ENCODE measurements at places on chromosomes 5 and 9.

GRCh38 chr5:178546675-178547033 is 43.5 kb downstream of the COL23A1 start:
- no peak for DNase-seq
- no peak overlapping the region for H3K4me3 ChIP-seq
- H3K36me3 ChIP-seq = no peaks in the 10 kb centered on the region
- no peaks in the 10 kb centered on the region for H3K4me1 ChIP-seq
- no peaks in the 10 kb centered on the region for H3K27me3 ChIP-seq

DNA sequence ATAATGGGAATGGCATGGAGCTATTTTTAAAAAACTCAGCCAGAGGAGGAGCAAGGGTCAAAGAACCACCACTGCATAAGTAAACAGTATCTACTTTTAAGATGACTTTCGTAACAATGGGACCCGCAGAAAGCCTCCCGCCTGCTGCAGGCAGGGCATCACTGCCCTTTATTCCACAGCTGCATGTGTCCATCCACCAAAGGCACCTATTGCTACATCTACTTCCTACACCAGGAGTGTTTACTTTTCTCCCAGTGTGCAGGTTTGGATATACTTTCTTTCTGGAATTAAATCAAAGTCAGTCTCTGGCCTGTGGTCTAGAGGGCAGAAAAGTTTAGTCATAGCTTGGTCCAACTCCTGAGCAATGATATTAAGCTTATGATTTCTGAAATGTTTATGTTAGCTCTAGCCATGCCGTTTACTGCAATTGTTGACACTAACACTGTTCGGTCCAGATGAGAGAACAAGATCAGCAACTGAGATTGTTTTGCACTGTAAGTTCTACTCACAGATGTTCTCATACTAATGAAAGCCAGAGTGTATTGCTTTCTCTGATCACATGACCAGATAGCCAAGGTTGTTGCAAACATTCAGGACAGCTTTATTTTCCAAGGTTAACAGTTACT is 391.5 kb downstream of the FGF10 start:
- no peak for DNase-seq
- H3K27ac ChIP-seq = no peak overlapping the region
- H3K36me3 ChIP-seq = no peaks in the 10 kb centered on the region
- H3K27me3 ChIP-seq = no peaks in the 10 kb centered on the region
- H3K4me3 ChIP-seq = no peak overlapping the region

GRCh38 chr5:8239646-8240045 is 370.7 kb downstream of the MTRR start:
- no peaks in the 10 kb centered on the region for H3K36me3 ChIP-seq
- no peaks in the 10 kb centered on the region for H3K4me1 ChIP-seq
- DNase-seq = no peak
- H3K4me3 ChIP-seq = no peak overlapping the region

- no peaks in the 10 kb centered on the region for H3K4me1 ChIP-seq
- DNase-seq = no peak
- H3K4me3 ChIP-seq = no peak overlapping the region
- H3K27me3 ChIP-seq = no peaks in the 10 kb centered on the region
Observed at GRCh38 chr5:135156337-135156714, 122.3 kb upstream of the PITX1 start.

DNA sequence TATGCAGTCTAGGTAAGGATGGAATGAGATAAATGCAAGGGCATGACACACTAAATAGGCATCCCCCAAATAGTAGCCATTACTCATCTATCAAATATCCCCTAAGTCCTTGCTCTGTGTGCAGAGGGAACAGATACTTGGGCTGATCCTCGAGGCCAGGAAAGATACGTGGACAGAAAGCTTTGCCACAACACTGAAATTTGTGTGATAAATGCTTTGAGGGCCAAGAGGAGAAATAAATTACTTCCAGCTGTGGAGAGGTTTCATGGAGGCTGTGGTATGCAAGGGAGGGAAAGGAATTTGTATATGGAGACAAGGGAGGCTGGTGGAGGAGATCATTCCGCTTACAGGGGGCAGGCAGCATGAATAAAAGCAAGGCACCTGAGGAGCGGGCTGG is 18.5 kb downstream of the ATOX1 start:
- H3K4me3 ChIP-seq = no peak overlapping the region
- no peak for DNase-seq
- H3K27me3 ChIP-seq = no peaks in the 10 kb centered on the region
- no peak overlapping the region for H3K27ac ChIP-seq

GRCh38 chr5:138566792-138567191 is 8.4 kb downstream of the HSPA9 start:
- H3K4me1 ChIP-seq = peaks cover 35% of the 10 kb centered on the region
- H3K27ac ChIP-seq = peak overlapping the region; percentile 87
- H3K27me3 ChIP-seq = no peaks in the 10 kb centered on the region
- H3K36me3 ChIP-seq = peaks cover 83% of the 10 kb centered on the region
- no peak for DNase-seq
- H3K4me3 ChIP-seq = no peak overlapping the region

- no peak overlapping the region for H3K27ac ChIP-seq
- H3K36me3 ChIP-seq = no peaks in the 10 kb centered on the region
- H3K4me3 ChIP-seq = no peak overlapping the region
- no peak for DNase-seq
- no peaks in the 10 kb centered on the region for H3K27me3 ChIP-seq
- H3K4me1 ChIP-seq = no peaks in the 10 kb centered on the region
Observed at GRCh38 chr5:153572411-153573145, 82.1 kb downstream of the GRIA1 start.

DNA sequence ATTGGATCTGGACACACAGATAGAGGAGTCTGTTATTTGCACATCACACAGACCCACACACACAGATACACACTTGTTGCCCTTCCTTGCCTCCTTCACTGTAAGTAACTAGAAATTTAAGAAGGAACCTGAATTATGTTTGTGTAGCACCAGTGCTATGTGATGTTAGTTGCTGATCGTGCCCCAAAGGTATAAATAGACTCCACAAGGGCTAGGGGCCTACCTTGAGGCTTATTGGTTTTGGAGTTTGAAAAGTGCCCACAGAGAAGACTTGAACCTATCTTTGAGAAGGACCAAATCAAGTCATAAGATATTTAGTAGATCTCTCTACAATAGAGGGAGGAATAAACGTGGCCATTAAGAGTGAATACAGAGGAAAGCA is 8.8 kb upstream of the TGFBI start:
- H3K27ac ChIP-seq = no peak overlapping the region
- H3K4me3 ChIP-seq = no peak overlapping the region
- no peak for DNase-seq
- no peaks in the 10 kb centered on the region for H3K4me1 ChIP-seq
- no peaks in the 10 kb centered on the region for H3K27me3 ChIP-seq

DNA sequence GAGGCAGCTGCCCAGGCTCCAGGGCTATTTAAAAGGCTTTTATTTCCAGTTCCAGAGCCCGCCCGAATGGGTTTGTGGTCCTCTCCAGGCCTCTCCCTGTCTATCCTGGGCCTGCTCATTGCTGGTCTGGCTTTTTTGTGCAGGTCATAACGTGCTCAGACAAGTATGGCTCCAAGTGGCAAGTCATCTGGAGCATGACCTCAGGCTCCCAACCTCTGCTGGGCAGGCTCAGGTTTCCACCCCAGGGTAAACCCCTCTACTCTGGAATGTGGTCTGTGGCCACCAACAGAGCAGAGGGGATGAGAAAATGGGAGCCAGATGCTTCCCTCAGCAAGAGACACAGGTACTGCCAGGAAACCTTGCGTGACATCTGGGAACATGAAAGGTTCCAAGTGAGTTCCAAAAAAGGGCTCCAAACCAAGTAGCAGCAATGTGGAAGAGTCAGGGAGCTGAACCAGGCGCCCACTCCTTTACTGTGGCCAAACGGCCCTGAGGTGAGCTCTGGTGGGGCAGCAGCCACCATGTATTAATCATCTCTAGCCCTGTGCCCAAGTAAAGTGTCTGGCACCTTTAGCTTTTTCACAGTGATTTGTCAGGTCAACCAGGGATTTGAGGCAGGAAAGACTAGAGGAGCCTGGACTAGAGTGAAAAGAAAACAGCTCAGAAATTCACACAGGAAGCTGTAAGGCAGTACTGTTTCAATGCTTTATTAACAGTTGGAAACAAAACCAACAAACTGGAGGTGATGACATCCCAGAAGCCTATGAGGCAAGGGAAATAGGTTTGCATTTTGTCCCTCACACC is 25.7 kb downstream of the PCDHGC5 start:
- no peak overlapping the region for H3K4me3 ChIP-seq
- peaks cover 34% of the 10 kb centered on the region for H3K4me1 ChIP-seq
- DNase-seq = no peak
- H3K27ac ChIP-seq = no peak overlapping the region
- H3K36me3 ChIP-seq = peaks cover 56% of the 10 kb centered on the region
- no peaks in the 10 kb centered on the region for H3K27me3 ChIP-seq

DNA sequence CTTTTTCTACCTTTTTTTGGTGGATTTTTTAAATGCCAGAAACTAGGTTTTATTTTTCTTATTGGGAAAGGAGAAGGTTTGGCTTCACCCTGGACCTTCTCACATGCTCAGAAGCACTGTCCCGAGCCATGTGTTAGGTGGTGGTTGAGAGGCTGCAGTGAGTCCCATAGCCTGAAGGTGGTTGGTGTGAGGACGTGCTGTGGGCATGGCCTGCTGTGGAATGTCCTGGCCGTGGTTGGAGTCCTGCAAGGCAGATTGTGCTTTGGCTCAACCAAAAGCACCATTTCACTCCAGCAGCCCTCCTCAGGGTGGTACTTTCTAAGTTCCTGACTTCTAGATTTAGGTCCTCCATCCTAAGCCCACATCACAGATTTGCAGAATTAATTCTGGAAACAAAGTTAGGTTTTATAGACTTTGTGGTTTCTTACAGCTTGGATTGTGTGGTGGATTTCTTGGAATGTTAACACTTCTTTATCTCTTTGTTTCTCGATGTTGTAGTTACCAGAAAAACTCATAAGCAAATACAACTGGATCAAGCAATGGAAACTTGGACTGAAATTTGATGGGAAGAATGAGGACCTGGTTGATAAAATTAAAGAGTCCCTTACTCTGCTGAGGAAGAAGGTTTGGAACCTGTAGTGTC is 22.6 kb downstream of the OTULIN start:
- H3K27me3 ChIP-seq = no peaks in the 10 kb centered on the region
- no peak overlapping the region for H3K4me3 ChIP-seq
- no peak for DNase-seq
- H3K4me1 ChIP-seq = peaks cover 3% of the 10 kb centered on the region

DNA sequence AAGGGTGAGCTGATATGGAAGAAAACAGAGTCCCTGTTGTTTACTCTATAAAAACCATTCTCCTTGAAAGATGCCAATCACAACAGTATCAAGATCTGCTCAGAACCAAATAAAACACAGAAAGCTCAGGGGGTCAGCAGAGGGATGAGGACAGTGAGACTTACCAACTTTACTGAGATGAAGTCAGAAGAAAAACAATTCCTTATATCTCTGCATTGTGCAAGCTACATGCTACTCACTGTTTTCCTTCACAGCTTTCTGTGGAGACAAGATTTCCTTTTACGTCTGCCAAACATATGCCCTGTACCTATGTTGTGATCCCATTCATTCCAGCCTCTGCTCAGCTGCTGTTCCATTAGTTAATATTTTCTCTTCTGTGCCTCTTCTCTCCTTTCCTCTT is 185.6 kb downstream of the TSSK1B start:
- no peaks in the 10 kb centered on the region for H3K4me1 ChIP-seq
- no peak overlapping the region for H3K4me3 ChIP-seq
- DNase-seq = no peak
- no peak overlapping the region for H3K27ac ChIP-seq
- no peaks in the 10 kb centered on the region for H3K27me3 ChIP-seq

DNA sequence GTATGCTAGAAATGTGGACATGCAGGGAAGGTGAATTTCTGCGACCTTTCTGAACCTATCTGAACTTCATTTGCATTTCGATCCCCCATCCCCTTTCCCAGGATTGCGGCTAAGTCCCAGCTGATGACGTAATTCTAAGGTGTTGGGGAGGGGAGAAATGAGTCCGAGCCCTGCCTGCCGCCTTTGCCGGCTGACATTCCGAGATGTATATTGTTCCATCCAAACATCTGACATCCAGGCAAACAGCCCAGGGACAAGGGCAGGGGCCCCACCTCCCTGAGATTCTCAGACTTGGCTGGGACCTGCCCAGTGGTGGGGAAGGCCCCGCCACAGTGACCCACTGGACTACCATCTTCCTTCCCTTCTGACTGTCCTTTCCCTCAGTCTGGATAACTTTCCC is 494.6 kb downstream of the ENC1 start:
- H3K27me3 ChIP-seq = no peaks in the 10 kb centered on the region
- no peak overlapping the region for H3K4me3 ChIP-seq
- H3K27ac ChIP-seq = no peak overlapping the region

GRCh38 chr5:115626445-115626823 is 598 bp upstream of the TMED7 start:
- H3K27me3 ChIP-seq = no peaks in the 10 kb centered on the region
- H3K4me1 ChIP-seq = peaks cover 13% of the 10 kb centered on the region
- peak overlapping the region; percentile 62 for H3K4me3 ChIP-seq
- no peak for DNase-seq
- peak overlapping the region; percentile 69 for H3K27ac ChIP-seq

- no peak overlapping the region for H3K4me3 ChIP-seq
- no peak for DNase-seq
- H3K27ac ChIP-seq = no peak overlapping the region
- peaks cover 7% of the 10 kb centered on the region for H3K27me3 ChIP-seq
- no peaks in the 10 kb centered on the region for H3K36me3 ChIP-seq
Observed at GRCh38 chr9:103471241-103471640, 476.1 kb downstream of the CYLC2 start.

GRCh38 chr5:81665795-81666194 is 85.1 kb downstream of the SSBP2 start:
- H3K27ac ChIP-seq = no peak overlapping the region
- H3K36me3 ChIP-seq = no peaks in the 10 kb centered on the region
- H3K27me3 ChIP-seq = no peaks in the 10 kb centered on the region

DNA sequence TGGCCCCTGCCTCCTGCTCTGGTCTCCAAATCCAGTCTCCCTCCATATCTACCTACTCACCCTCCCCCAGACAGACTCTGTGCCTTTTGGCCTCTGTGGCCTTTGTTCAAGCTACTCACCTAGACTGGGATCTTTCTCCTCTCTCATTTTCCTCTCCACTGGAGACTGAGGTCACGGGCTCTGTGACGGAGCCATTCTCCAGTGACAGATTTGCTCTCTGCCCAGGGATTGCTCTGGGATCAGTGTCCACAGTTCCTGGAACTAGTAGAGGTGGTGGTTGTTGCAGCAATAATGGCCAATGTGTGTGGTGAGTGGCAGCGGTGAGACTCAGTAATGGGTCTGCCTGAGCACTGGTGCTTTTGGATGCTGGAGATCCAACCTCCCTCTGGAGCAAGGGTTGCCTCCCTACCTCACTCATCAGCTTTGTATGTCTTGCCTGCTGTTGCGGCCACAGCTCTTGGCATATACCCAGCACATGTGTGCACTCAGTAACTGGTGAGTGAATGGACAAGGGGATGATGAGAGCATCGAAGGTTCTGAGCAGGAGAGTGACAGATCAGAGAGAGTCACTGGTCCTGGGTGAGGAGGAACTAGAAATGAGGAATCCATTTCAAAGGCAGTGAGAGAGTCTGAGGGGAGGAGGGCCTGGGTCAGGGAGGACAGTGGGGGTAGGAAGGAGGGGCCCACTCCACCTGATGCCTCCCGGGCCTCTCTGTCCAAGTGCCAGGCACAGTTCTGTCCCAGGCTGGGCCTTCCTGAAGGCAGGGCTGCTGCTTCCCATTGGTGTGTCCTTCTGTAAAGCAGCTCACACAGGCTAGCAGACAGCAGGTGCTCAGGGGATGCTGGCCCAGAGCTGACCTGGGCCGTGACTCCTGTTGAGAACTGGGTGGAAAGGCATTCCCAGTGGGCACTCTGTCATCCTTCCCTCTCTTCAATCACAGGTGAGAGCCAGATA is 96.5 kb upstream of the PITX1 start:
- H3K27ac ChIP-seq = no peak overlapping the region
- H3K27me3 ChIP-seq = peaks cover 2% of the 10 kb centered on the region
- no peaks in the 10 kb centered on the region for H3K36me3 ChIP-seq
- no peak for DNase-seq
- no peak overlapping the region for H3K4me3 ChIP-seq

Measured in T-cell (primary cell).